ENCODE measurements at places on chromosomes 2 and 18.

GRCh38 chr2:69509011-69509749, 71.9 kb upstream of the NFU1 start:
- no peak for DNase-seq

DNA sequence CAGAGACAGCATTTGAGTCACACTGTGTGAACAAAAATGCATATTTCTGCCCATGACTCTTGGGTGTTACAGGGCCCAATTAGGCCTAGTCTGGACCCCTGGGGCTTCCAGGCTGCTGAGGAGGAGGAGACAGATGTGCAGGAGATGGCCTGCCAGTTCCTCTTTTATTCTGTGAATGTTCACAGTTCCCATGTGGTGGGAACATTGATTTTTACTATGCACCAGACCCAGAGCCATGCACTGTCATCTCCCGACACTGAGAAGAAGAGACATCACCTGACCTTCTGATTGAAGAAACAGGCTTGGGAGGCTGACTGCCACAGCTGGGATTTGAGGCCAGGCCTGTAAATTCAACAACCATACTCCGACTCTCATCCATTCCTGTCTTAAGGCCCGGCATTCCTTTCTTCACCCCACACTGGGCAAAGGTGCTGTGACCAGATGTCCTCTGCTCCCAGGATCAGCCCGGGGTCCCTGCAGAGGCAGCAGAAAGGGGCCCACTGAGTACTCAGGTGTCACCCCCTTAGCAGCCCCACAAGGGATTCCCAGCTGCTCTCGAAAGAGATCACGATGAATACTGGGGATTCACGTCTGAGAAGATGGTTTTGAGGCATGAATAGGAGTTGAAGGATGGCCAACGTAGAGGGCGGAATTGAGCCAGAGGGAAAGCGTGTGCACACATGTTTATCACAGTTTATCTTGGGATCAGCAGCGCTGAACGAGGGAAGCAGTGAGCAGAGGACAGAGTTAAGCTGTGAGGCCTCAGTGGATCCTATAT, 3.6 kb upstream of the TFCP2L1 start:
- no peak for DNase-seq

DNA sequence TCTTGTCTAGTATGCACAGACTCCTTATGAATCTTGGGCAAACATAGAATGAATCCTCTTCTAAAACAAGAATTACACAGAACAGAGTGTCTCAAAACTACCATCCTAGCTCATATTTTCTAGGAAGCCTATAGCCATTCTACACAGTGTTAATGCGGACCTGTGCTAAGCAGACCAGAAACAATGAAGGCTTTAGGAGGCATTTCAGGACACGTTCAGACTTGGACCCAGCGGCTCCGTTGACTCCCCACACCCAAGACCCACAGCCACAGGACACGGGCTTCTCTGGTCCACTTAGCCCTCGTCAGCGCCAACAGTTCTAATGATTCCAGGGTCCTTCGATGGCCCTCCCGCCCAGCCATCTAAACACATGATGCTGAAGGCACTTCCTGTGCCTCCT, 182.2 kb downstream of the BCL11A start:
- DNase-seq, result no peak

DNA sequence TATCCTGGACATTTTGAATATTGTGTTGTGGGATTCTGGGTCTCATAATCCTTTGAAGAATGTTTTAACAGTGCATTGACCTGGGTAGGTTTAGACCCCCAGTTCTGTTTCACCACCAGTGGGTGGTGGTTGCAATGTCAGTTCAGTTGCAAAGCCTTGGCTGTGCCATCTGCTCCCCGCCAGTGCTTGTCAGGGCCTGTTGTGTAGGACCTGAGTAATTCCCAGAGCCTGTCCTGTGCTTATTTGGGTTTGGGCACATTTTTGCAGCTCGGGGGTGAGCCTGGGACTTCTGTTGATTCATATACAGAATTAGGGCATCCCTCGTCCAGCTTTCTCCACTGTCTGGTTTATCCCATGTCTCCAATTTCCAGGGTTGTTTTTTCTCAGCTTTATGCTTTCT, 24.8 kb downstream of the ATP9B start:
- no peak for DNase-seq

DNA sequence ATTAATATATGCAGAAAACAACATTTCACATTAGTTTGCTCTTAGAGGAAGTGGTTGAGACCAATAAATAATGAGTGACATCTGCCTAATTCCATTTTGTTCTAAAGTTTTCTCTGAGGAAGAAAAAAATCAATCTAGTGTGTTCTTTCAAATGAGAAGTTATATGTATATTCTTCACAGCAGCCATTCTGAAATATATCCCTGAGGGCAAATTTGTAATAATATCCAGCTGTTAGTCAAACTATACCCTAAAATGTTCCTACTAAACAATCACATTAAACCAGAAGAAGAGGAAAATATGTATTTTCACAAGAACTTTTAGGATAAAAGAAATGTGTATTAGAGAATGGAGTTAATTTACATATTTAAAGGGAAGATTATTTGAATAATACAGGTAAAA, 375.1 kb upstream of the CDH19 start:
- DNase-seq, result no peak

GRCh38 chr18:47179520-47179919, 3.4 kb upstream of the IER3IP1 start:
- no peak for DNase-seq

DNA sequence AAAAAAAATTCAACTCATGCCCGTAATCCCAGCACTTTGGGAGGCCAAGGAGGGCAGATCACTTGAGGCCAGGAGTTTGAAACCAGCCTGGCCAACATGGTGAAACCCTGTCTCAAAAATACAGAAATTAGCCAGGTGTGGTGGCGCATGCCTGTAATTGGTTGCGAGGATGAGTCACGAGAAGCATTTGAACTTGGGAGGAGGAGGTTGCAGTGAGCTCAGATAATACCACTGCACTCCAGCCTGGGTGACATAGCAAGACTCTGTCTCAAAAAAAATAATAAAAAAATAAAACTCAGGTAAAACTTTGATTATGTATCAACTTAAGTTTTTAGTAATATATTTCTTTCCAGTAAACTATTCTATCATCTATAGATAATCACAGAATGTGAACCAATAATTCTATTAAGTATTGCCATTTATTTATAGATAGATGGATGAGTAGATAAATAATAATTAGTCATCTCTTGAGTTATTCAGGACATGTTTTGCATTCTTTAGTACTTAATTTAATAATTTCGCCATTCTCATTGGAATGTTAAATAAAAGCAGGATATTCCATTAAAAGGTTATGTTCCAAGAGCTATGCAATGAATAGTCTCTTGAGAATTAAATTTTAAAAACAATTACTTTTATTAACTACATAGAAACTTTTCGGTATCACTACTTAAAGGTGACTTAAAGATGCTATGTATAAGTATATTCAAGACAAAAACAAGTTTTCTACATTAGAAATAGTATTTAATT, 48.7 kb downstream of the WDPCP start:
- no peak for DNase-seq
